ENCODE measurements at places on chromosomes 2 and 18.

DNA sequence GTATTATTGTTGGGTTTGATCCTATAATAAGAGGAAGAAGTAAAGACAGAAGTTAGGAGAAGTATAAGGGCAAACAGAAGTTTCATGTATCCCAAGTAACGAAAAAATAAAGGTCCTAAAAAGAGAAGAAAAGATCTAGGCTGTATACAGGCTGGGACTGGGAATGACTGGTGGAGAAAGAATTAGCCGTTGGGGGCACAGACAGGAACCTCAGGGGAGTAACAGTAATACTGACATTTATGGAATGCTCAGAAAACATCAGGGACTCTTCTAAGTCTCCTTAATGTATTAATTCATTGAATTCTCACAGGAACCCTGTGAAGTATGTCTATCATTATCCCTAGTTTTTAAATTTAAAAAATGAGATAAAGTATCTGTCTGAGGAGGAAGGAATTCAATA, 67.6 kb downstream of the PTPN2 start:
- DNase-seq: no peak

GRCh38 chr2:63721082-63721424, 120.6 kb upstream of the UGP2 start:
- no peak for DNase-seq

GRCh38 chr2:4715065-4715464, 977.1 kb upstream of the SOX11 start:
- no peak for DNase-seq

DNA sequence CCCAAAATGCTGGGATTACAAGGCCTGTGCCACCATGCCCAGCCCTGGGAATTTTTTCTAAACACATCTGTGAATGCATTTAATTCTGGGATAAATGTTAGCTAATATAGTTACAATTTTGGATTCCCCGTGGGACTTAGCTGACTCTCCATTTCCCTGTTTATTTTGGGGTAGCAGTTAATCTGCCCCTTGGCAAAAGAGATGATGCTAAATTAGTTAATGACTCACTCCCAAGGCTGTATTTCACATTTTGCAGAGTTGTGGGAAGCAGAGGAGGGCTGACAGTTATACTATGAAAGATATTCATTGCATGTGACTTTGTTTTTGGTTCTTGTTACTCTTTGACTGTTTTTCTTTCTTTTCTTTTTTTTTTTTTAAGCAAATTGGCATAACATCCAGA, 3.2 kb downstream of the MTHFD2 start:
- no peak for DNase-seq

DNA sequence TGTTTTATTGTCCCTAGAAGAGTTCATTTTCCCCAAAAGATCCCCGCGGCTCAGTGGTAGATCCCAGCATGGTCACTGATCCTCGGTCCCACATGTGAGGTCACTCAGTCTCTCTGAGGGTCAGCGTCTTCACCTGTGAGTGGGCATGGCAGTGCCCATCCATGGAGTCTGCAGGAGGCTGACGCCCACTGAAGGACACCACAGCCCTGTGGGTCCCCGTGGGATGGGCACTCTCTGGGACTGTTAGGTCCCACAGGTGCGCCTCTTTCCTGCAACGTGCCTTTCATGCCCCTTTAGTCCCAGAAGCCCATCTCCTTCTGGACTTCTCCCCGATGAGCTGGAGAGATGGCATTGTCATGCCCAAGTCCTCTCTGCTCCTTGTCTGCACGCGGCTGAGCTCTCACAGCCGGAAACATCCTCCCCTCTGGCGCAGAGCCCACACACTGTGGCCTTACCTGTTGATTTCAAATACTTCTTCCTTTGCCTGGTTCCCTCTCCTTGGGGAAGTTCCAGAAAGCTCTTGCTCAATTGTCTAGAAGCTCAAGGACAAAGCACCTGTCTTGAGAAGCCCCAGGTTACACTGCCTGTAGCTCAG, 75.9 kb downstream of the PTGR3 start:
- DNase-seq: no peak

GRCh38 chr2:135096665-135097446, 44.8 kb downstream of the RAB3GAP1 start:
- DNase-seq: no peak

GRCh38 chr2:126846241-126846640, 52.4 kb upstream of the TEX51 start:
- no peak for DNase-seq

- no peak for DNase-seq
Measured at GRCh38 chr2:240356700-240357640, 78.5 kb upstream of the GPC1 start.

DNA sequence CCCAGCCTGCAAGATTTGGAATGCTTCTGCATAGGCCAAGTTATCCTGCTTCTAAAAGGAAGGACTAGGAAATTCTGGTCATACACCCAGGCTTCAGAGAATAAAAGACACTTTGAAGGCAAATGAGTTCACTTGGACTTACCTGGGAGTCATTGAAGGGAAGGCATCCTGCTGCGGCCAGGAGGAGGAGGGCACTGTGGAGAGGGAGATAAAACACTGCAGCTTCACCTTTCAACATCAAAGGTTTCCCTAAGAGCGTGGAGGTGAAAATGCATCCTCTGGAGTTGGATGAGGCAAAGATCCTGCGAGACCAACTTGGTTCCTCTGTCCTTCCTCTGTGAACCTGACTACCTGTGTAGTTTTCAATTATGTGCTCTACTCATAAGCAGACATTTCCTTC, 79.5 kb upstream of the RIOK3 start:
- DNase-seq: no peak

GRCh38 chr2:164560181-164560792, 61.0 kb downstream of the GRB14 start:
- no peak for DNase-seq

DNA sequence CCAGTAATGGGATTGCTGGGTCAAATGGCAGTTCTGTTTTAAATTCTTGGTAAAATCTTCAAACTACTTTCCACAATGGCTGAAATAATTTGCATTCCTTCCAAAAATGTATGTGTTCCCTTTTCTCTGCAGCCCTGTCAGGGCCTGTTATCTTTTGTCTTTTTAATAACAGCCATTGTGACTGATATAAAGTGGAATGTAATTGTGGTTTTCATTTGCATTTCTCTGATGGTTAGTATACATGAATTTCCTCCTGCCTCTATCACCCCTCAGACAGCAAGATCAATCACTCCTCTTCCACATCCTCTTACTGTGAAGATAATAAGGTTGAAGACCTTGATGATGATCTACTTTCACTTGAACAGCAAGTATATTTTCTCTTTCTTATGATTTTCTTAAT, 304.8 kb upstream of the FSIP2 start:
- DNase-seq: no peak

- DNase-seq: no peak
Measured at GRCh38 chr18:79560042-79560860, 119.4 kb upstream of the CTDP1 start.

DNA sequence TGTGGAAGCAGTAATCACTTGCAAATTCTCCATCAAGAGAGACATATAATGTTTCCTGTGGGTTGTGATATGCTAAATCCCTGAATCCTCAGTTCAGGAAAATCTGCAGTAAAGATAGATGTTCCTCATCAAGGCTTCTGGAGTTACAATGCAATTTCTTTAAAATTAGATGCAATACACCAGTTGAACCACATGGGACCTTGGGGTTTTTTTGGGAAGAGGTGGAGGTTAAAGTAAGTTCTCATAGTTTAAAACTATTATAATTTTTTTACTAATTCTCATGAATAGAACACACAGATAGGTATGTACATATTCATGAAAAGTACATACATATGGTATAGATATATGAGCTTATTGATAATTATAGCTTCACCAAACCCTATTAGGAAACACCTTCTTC, 496.2 kb downstream of the SATB2 start:
- no peak for DNase-seq

DNA sequence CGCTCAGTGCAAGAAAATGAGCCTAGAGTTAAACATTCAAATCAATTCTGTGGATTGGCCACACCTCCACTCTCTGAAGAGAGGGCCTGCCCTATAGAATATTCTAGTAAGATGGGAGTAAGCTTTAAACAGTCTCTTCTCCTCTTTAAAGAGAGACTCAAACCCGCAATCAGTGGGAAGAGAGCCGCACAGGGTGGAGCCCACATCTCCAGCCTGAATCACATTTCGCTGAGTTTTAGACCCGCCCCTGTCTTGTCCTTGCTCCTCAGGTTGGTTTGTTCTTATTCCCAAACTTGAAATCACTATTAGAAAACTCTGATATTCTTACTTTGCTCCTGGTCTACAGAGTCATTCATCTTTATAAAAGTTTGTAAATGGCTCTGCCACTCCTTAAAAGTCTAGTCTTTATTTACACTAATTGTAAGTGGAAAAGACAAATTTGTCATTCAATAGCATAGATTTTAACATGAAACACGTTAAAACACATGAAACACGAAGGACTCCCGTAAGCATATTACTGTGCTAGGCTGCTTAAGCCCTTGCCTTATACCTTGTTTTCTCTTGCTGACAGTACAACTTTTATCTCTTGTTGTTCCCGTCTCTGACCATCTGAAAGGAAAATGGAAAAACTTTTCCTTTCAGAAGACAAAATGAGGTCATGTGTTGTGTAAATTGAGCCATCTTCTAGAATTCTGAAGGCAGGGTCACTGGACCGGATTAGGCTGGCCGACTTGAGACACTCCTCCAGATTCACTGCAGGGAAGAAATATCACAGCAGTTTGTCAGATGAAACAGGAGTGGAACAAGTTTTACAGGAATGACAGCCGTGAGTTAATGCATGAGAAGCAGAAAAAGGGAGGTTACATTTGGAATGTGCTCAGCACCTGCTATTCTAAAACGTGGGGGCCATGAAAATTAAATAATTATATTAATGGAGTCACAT, 5.6 kb downstream of the DSC1 start:
- DNase-seq: no peak

DNA sequence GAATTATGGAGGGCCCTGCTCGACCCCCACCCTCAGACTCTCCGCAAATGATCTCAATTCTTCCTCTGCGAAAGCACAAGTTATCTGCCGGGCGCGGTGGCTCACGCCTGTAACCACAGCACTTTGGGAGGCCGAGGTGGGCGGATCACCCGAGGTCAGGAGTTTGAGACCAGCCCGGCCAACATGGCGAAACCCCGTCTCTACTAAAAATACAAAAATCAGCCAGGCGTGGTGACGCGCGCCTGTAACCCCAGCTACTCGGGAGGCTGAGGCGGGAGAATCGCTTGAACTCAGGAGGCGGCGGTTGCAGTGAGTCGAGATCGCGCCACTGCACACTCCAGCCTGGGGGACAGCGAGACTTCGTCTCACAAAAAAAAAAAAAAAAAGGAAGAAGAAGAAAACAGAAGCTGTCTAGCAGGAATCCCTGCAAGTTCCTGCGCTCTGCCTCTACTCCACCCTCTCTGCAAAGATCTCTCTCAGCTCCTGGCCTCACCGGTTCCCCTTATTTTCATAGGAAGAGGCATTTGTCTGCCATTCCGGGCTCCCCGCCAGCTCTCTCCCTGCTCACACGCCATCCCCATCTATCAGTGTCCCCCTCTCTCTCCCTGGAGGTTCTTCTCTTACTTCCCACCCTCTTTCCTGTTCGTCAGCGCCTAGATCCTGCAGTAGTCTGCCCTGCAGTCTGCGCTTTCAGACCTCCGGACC, 13.5 kb upstream of the COLEC12 start:
- DNase-seq: no peak

DNA sequence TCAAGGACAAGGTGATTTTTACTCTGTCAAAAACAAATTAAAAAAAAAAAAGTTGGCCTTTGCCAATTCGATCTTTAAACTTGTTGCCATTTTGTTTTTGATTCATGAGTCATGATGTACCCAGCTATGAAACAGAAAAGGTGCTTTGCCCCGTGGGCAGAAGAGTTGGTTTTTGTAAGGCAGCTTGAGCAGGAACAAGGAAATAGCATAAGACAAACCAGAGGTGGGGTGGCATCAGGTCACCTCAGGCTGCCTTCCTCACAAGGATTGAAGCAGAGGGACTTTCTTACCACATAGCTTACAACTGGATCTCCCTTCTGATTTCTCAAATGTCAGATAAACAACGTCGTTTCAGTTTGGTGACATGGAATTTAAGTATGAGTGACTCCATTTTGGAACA, 123.8 kb downstream of the ARL4C start:
- DNase-seq: no peak

GRCh38 chr2:42378415-42378814, 17.4 kb upstream of the COX7A2L start:
- no peak for DNase-seq

GRCh38 chr2:195456771-195457170, 200.3 kb upstream of the SLC39A10 start:
- no peak for DNase-seq

DNA sequence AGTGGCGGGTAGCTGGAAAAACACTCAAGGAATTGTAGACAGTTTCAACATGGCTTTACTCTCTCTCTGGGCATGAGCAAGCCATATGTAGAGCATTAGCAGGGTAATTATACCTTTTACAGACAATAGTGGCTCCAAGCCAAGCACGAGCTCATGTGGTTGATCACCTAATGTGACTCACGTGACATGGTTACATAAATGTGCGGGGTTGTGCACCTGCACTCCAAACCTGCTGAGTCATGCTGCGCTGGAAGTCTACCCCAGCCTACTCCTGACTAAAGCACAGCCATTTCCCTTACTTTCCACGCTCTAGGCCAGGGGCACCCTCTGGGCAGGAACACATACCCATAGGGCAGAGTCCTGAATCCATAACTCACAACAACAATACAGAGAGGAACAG, 232.8 kb downstream of the MBD5 start:
- DNase-seq: no peak

GRCh38 chr18:75218065-75218923, 7.7 kb downstream of the TSHZ1 start:
- DNase-seq: no peak

GRCh38 chr2:19899985-19900930, 1.5 kb downstream of the TTC32 start:
- DNase-seq: no peak

DNA sequence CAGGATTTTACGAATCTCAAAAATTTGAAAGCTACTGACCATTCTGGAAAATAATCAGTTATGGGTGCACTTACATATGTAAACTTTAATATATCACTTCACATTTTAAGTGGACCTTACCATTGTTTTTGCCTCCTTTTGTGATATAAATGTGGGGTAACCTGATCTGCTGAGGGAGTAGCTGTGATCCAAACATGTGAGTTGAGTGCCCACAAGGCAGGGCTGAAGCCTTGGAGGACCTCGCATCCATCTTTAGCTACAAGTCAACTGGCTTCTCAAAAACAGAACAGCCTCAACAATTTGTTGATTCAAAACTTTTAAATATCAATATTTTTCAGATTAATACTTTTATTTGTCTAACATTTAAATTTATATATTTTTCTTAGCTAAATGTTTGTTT, 178.2 kb downstream of the PLCL1 start:
- DNase-seq: no peak

DNA sequence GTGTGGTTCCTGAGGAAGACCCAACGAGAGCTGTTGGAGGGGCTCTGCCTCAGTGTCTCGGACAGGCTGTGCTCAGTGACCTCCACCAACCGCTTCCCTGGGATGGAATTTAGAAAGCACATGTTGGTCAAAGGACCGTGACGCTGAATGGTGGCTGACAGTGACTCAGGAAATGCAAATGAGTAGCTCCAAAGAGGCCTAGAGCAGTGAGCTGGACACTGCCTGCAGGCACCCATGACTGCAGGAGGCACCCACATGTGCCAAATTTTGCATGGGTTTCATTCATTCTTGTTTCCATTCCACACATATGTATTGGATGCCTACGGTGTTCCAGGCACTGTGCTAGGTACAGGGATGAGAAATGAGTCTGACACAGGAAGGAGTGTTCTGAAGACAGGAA, 46.4 kb downstream of the ACKR3 start:
- DNase-seq: no peak

All from stimulated activated CD4-positive, alpha-beta T cell treated with anti-CD3 and anti-CD28 coated beads, TNF-alpha, amount 100 ng/mL, for 24 hours (primary cell).